ENCODE measurements at places on chromosomes 3 and 15. TPM values are rescaled to one million over a fixed set of nuclear protein-coding genes. Genes with fewer than 3 reads are reported as not detected.

PP2D1 gene
- total RNA-seq, result not detected

SI gene
- not detected for total RNA-seq

LCTL gene
- total RNA-seq, result 0.14 TPM

GOLGA6L4 gene
- total RNA-seq, result 0.46 TPM

BFSP2 gene
- not detected for total RNA-seq

LOXL1 gene
- 8.1 TPM for total RNA-seq

ALDH1L1 gene
- total RNA-seq, result 1.7 TPM

PATL2 gene
- 0.21 TPM for total RNA-seq

GCNT3 gene
- total RNA-seq, result not detected

SLC6A20 gene
- total RNA-seq, result 0.51 TPM

ST8SIA2 gene
- 1.5 TPM for total RNA-seq

MESP2 gene
- 0.88 TPM for total RNA-seq

GPR149 gene
- total RNA-seq, result not detected

CHST2 gene
- 5.4 TPM for total RNA-seq

C2CD4B gene
- not detected for total RNA-seq

BUB1B gene
- total RNA-seq, result 45.9 TPM

TXNRD3 gene
- 15.1 TPM for total RNA-seq

IL16 gene
- total RNA-seq, result 0.07 TPM

TIGIT gene
- not detected for total RNA-seq

GUCA1C gene
- not detected for total RNA-seq

OR5K2 gene
- total RNA-seq, result not detected

IQCF5 gene
- not detected for total RNA-seq

GLDN gene
- total RNA-seq, result not detected

PGBD4 gene
- 0.88 TPM for total RNA-seq

NPAP1 gene
- total RNA-seq, result not detected

ALDH1A3 gene
- total RNA-seq, result 134 TPM

PPP1R14D gene
- total RNA-seq, result not detected

PPIB gene
- 684 TPM for total RNA-seq

FGF12 gene
- total RNA-seq, result not detected

CLDN18 gene
- total RNA-seq, result not detected

GOLGA8J gene
- total RNA-seq, result 0.07 TPM

ANKUB1 gene
- 0.82 TPM for total RNA-seq

SPTBN5 gene
- total RNA-seq, result 1.4 TPM

SSUH2 gene
- total RNA-seq, result 0.11 TPM

DNAJB11 gene
- 83.7 TPM for total RNA-seq

AGBL1 gene
- total RNA-seq, result not detected

HTR3E gene
- total RNA-seq, result not detected

XXYLT1 gene
- total RNA-seq, result 7.8 TPM

SLC24A5 gene
- total RNA-seq, result not detected

THOC7 gene
- total RNA-seq, result 114 TPM

NRROS gene
- total RNA-seq, result 0.03 TPM

KCNMB2 gene
- not detected for total RNA-seq

WDR93 gene
- not detected for total RNA-seq

GPR27 gene
- 0.20 TPM for total RNA-seq

SLC2A2 gene
- total RNA-seq, result not detected

GOLGA8N gene
- total RNA-seq, result 0.78 TPM

TM4SF4 gene
- total RNA-seq, result not detected

SLC51A gene
- total RNA-seq, result not detected

ATP8B4 gene
- total RNA-seq, result not detected

CHRM5 gene
- total RNA-seq, result not detected

CYP1A2 gene
- not detected for total RNA-seq

ZDHHC23 gene
- 1.7 TPM for total RNA-seq

PRSS50 gene
- total RNA-seq, result not detected

Measured in foreskin keratinocyte (primary cell).